ENCODE measurements at places on chromosomes 11 and 22.

GRCh38 chr11:16611926-16612565, 126.4 kb upstream of the C11orf58 start:
- no peak for DNase-seq

- no peak for DNase-seq
Observed at GRCh38 chr11:45233804-45234170, 52.4 kb downstream of the SYT13 start.

GRCh38 chr22:43821606-43822425, 9.7 kb upstream of the EFCAB6 start:
- no peak for DNase-seq

DNA sequence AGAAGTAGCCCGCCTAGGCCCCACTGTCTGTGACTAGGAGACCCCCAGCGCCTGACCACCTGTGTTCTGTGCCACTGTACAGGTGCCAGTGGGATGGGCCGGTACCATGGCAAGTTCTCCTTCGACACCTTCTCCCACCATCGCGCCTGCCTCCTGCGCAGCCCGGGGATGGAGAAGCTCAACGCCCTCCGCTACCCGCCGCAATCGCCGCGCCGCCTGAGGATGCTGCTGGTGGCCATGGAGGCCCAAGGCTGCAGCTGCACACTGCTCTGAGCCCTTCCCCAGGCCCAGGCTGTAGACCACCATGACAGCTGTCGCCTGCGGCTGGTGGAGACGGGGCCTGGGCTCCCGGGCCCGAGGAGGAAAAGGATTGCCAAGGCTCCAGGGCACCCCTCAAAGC, 2.8 kb upstream of the NDUFS8 start:
- DNase-seq = no peak

DNA sequence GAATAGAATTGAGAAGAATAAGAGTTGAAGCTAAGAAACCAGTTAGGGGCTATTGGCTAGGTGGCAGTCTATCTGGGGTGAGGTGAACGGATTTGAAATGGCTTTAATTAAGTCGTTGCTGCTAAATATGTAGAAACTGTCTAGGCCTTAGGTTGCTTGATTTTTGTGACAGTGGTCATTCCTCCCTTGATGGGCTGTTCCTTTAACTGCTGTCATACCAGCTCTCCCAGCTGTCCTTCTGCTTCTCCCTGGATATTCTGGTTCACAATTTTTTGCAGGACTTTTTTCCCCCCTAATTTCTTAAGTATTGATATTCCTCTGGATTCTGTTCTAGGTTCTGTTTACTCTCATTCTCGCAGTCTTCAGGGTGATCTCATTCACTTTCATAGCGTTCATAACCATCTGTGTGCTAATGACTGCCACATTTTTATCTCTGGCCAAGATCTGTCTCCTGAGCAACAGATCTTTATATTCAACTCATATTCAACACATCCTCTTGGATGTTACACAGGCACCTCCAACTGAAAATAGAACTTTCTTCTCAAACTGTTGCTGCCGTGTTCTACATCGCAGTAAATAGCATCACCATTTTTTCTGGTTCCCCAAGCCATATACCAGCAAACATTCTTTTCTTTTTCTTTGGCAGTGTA, 134.1 kb downstream of the UVRAG start:
- peak; percentile 18 for DNase-seq

- DNase-seq = no peak
Observed at GRCh38 chr11:2679011-2679676, 20.6 kb downstream of the KCNQ1OT1 start.

- peak; percentile 6 for DNase-seq
Observed at GRCh38 chr11:27120211-27120610, 79.6 kb downstream of the BBOX1 start.

DNA sequence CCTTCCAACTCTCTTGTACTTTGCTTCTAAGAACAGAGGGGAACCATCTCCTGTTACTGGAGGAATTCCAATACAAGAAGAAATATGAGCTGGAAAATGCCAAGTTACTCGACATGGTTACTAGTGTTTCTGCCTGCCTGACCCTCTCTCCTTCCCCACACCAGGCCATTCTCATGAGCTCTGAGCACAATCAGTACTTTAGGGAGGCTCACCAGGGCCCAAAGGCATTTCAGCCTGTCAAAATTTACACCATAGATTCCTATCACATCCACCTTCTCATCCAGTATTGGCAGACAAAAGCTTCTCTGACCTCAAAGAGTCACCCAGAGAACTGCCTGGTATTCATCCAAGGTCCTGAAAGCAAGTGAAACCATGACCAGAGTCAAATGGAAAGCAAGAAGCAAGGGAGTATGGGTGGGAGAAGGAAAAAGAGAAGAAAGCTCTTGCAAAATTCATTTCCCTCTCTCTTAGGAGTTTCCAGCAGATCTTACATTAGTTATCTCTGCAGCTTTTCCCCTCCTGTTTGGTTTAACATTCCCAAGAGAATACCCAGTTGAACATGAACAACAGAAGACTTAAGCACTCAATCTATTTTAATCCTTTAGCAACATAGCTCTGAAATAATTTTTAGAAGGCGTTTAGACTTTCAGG, 58.7 kb upstream of the NCAM1 start:
- DNase-seq = no peak

DNA sequence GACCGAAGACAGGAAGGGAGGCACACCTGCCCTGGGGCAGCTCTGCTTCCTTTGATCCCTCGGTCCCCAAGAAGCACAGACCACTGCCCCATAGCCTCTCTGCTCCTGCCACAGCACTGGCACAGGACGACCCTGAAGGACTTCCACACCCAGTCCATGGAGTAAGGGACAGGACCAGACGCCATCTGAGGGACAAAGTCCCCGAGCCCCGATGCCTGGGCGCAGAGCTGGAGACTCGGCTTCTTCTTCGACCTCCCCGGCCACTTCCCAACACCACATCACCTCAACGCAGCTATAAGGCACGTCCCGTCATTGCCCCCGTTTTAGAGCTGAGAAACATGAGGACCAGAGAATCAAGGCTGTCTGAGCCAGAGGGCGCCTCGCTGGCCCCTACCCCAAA, 310.5 kb downstream of the BRD1 start:
- DNase-seq = no peak

DNA sequence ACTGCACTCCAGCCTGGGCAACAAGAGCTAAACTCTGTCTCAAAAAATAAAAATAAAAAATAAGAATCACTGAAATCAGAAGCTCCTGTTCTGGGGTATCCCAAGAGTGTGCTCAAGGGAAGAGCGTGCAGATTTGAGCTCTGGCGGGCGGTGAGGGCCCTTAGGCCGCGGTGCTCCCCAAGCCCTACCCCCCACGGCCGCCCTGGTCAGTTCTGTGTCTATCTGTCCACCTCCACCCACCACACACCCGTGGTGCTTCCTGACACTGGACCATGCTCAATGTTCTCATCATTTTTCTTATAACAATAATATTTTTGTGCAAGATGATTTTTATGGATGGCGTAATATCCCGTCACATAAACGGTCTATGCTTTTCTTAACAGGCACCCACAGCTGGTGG, 71.1 kb downstream of the RTL6 start:
- DNase-seq = no peak

DNA sequence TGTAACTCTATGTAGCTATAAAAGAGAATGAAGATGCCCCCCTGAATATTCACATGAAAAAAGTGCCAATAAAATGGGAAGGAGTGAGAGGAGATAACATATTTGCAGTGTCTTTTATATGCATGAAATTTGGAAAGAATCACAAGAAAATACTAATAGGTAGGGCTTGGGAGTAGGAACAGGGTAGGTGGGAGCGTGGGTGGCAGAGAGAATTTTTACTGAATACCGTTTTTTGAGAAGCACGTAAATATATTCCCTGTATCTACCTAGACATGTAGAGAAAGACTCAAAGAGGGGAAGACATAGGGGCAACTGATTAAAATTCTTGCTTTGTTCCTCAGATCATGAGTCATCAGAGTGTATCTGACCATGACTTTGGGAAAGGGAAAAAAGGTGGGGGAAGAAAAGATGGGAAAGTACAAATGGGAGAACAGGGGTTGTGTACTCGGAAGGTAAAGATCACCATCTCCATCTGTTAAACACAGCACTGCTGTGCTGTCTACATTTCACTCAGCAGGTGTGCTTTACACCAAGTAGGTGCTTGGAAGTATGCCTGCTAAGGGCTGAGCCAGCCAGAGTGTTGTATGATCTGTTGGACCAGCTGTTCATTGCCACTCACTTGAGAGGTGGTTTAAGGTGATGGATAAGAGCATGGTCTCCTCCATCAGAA, 16.0 kb downstream of the PRR5L start:
- DNase-seq = peak; percentile 46

DNA sequence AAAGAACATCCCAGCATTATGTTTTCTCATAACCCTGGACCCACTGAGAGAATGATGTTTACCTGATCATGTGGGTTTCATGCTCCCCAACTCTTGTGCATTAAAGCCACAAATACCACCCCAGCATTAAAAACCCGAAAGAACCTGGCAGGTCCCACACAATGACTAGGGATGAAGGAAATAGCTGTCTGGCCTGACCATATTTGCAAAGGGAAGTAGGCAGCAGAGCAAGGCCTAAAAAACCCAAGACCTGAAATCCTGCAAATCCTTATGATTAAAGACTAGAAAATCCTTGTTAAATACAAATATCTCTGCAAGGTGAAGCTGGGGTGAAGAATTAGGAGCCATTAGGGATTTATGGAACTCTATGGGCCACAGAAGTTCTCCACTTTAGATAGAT, 23.7 kb downstream of the PAK1 start:
- DNase-seq = no peak

DNA sequence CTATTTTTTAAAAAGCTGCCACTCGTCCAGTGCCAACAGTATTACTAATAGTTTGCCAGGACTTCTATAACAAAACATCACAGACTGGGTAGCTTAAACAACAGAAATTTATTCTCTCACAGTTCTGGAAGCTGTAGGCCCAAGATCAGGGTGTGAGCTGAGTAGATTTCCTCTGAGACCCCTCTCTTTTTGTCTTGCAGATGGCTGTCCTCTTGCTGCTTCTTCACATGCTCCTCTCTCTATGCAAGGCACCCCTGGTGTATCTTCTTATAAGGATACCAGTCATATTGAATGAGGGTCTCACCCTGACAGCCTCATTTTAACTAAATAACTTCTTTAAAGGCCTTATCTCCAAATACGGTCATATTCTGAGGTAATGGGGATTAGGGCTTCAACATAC, 390.9 kb downstream of the DLG2 start:
- no peak for DNase-seq

GRCh38 chr22:43819421-43819921, 7.4 kb upstream of the EFCAB6 start:
- DNase-seq = no peak
